ENCODE measurements at places on chromosomes 3 and 15.

DNA sequence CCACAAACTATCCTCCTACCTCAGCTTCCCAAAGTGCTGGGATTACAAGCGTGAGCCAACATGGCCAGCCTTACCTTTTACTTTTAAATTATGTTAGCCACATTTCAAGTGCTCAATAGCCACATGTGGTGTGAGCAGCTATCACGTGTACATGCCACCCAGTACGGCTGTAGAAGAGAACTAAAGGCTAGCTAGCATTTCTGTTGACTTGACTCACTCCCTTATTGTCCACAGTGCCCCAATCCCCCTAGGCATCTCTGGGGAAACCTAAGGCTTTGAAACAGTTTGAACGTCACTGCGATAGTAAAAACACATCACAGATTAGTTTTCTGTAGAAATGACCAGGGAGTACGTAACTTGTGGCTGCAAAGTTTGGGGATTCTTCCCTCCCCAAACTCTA lies 12.0 kb downstream of the C15orf40 start:
- DNase-seq: no peak

- DNase-seq: no peak
Measured at GRCh38 chr3:129601713-129602112, 4.8 kb downstream of the PLXND1 start.

DNA sequence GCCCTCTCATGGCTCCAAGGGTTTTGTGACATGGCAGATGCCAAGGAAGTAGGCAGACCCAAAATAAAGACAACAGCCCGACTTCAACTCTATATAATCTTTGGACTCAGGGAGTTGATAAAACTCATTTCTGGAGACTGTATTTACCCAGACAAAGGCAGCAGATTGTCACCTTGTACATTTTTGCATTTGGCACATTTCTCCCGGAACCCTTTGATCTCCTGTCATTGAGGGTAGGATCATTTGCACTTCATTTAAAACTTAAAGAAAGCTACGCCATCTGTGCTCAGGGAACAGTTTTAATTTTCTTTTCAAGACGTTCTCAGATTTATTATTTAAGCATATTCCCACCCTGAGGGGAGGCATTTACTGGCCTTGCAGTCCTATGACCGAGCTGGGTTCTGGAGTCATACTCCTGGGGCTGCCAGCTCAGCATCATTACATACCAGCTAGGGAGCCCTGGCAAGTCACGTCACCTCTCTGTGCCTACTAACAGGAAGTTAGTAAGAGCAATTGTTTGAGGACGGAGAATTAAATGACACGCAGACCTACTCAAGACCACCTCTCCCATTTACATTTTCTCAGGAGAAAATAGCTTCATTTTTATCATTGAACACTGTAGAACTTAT lies 5.9 kb downstream of the CDCP1 start:
- no peak for DNase-seq

GRCh38 chr3:53589201-53589600 lies 94.8 kb downstream of the CACNA1D start:
- no peak for DNase-seq

DNA sequence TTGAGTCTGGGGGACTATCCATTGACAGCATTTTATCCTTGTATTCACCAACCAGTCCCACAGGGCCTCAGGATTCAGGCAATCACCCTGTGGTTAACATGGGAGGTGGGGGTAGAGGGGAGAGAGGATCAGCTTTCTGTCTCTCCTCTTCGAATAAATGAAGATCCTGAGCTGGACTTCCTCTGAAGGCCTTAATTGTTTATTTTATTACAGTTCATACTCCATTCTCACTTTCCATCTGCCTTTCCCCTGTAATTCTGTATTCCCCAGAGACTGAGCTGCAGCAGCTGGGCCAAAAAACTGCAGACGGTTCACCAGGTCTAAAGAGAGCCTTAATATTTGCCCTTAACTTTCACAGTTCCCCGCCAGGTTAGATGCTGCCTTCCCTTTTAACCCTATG lies 11.9 kb downstream of the TAGLN3 start:
- no peak for DNase-seq

Data from AG09309 (cell line).